ENCODE measurements at places on chromosomes 5 and 9. TPM values are rescaled to one million over a fixed set of nuclear protein-coding genes. Genes with fewer than 3 reads are reported as not detected.

DNA sequence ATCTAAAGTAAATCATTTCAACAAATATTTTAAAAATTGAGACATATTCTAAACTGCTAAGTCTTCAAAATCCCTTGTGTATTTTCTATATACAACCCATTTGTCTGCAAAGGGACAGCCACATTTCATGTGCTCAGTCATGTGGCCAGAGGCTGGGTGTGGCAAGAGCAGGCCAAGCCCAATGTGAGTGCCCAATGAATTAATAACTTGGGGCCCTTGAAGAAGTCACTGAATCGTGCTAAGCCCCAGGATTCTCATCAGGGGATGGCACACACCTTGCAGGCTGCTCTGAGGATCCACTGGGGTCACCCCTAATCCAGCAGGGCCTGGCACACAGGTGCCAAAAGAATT lies 78.2 kb upstream of the SMIM23 start:
- no peak for DNase-seq

DNA sequence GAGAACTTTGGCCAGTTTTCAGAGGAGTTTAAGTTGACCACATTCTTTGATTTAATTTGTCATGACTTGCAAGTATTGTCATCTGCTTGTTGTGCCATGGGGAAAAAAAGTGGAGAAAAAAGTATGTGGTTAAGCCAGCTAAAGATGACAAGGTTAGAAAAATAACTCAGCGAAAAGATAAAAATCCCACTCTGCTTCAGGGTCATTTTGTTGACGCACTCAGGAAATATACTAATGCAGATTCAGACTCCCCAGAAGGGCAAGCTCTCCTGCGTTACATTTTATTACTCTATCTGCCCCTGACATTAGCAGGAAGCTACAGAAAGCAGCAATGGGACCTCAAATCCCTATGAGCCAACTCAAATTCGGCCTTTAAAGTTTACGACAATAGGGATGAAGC lies 27.6 kb upstream of the TESK1 start:
- no peak for DNase-seq

DNA sequence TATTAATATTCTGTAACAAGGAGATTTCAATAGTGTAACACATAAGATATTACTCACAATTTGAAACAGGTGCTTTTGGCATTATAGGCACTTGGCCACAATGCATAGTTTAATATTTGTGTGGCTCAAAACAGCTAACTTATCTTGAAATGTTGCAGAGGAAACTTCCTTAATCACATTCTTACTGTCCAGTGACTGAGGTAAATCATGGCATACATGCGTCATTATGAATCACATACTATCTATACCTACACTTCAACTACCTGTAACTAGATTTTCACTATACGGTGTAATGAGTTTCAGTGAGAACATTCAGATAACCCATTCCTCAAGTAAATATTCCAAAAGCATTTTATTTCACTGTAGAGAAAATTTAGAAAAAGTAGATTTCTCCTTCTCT lies 218.8 kb downstream of the PDE4D start:
- DNase-seq = no peak

The SPINK1 gene
- total RNA-seq = 254 TPM

DNA sequence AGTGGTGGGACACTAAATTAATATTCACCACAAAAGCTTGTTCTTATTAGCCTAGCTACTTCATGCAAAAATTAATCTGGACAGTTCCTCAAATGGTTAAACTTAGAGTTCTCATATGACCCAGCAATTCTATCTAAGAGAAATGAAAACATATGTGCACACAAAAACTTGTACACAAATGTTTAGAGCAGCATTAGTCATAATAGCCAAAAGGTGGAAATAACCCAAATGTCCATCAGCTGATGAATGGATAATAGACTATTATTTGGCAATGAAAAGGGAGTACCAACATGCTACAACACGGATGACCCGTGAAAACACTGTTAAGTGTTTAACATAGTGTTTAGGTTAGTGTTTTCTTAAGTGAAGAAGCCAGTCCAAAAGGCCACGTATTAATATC lies 32.8 kb upstream of the TNIP1 start:
- no peak for DNase-seq

The SOWAHA gene
- total RNA-seq = 44.5 TPM

The FOXD4 gene
- total RNA-seq = 0.20 TPM

The IFNA13 gene
- total RNA-seq = not detected

The TAF11L5 gene
- total RNA-seq = not detected

- no peak for DNase-seq
Observed at GRCh38 chr9:25461416-25461815, 216.8 kb downstream of the TUSC1 start.

The IFNA8 gene
- not detected for total RNA-seq

The HK3 gene
- total RNA-seq = 12.8 TPM

- DNase-seq = no peak
Observed at GRCh38 chr9:131111186-131111853, 14.1 kb upstream of the NUP214 start.

The ABLIM3 gene
- total RNA-seq = 7.4 TPM

- no peak for DNase-seq
Observed at GRCh38 chr9:75269197-75269596, 180.9 kb downstream of the OSTF1 start.

The LCN15 gene
- total RNA-seq = 3.7 TPM

- no peak for DNase-seq
Observed at GRCh38 chr9:34398875-34399274, 22.2 kb upstream of the MYORG start.

The LRRC19 gene
- total RNA-seq = 96.9 TPM
